Pancreas (tissue), 10 donors: ENCODE measurements at places on chromosomes 6 and 20.
A peak's percentile ranks its signal among the peaks of the same experiment; 100 is the strongest.

- H3K36me3 ChIP-seq = no peaks in the 10 kb centered on the region
- H3K27me3 ChIP-seq = peaks cover 17% of the 10 kb centered on the region
- H3K4me3 ChIP-seq = no peak overlapping the region
These were observed 16.5 kb downstream of the COL20A1 start for GRCh38 chr20:63309261-63310071.

- H3K4me3 ChIP-seq = no peak overlapping the region
- DNase-seq = no peak
- no peaks in the 10 kb centered on the region for H3K36me3 ChIP-seq
- H3K27me3 ChIP-seq = no peaks in the 10 kb centered on the region
These were observed 15.5 kb upstream of the SERPINB1 start for GRCh38 chr6:2857185-2857579.

DNA sequence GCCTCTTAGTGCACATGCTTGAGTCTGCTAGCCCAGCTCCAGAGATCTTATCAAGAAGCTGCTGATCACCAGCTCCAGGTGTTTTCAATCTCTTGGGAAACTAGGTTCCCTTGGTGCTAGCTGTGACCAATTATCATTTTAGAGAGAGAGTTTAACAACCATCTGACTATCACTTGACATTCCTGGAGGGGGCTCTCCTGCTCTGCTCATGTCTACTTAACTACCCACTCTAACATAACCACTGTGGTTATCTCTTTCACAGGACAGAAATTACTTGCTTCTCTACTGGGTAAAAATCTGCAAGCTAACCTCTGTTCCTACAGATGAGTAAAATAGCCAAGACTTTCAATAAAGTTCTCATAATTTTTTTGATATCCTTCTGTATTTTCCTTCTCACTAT lies 823.4 kb upstream of the GJE1 start:
- no peak for DNase-seq
- no peak overlapping the region for H3K4me3 ChIP-seq
- H3K4me1 ChIP-seq = no peaks in the 10 kb centered on the region
- H3K27me3 ChIP-seq = no peaks in the 10 kb centered on the region

- no peak overlapping the region for H3K4me3 ChIP-seq
- no peaks in the 10 kb centered on the region for H3K36me3 ChIP-seq
- H3K27ac ChIP-seq = no peak overlapping the region
These were observed 14.3 kb downstream of the TBPL1 start for GRCh38 chr6:133967347-133967746.

DNA sequence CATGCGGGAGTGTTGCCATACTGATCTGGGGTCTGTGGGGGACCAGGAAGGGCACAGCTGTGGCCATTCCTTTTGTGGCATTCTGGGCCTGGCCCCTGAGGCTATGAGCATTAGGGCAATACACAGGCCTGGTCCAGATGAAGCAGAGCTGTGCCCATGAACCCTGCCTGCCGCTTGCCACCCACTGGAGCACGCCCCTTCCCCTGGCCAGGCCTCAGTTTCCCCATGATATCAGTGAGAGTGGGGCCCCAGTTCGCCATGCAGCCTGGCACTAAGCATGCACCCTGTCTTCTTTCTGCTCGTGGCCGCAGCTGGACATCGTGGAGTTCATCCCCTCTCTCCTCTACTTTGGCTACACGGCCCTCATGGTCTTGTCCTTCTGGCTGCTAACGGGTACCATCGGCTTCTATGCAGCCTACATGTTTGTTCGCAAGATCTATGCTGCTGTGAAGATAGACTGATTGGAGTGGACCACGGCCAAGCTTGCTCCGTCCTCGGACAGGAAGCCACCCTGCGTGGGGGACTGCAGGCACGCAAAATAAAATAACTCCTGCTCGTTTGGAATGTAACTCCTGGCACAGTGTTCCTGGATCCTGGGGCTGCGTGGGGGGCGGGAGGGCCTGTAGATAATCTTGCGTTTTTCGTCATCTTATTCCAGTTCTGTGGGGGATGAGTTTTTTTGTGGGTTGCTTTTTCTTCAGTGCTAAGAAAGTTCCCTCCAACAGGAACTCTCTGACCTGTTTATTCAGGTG lies 42.4 kb downstream of the PLAGL2 start:
- H3K36me3 ChIP-seq = peaks cover 3% of the 10 kb centered on the region
- no peak overlapping the region for H3K27ac ChIP-seq
- no peak for DNase-seq
- no peaks in the 10 kb centered on the region for H3K27me3 ChIP-seq
- no peak overlapping the region for H3K4me3 ChIP-seq

GRCh38 chr6:109521080-109521479 lies 38.1 kb upstream of the ZBTB24 start:
- H3K4me3 ChIP-seq = no peak overlapping the region
- H3K36me3 ChIP-seq = no peaks in the 10 kb centered on the region
- H3K27me3 ChIP-seq = no peaks in the 10 kb centered on the region
- H3K27ac ChIP-seq = no peak overlapping the region
- H3K4me1 ChIP-seq = no peaks in the 10 kb centered on the region
- no peak for DNase-seq

DNA sequence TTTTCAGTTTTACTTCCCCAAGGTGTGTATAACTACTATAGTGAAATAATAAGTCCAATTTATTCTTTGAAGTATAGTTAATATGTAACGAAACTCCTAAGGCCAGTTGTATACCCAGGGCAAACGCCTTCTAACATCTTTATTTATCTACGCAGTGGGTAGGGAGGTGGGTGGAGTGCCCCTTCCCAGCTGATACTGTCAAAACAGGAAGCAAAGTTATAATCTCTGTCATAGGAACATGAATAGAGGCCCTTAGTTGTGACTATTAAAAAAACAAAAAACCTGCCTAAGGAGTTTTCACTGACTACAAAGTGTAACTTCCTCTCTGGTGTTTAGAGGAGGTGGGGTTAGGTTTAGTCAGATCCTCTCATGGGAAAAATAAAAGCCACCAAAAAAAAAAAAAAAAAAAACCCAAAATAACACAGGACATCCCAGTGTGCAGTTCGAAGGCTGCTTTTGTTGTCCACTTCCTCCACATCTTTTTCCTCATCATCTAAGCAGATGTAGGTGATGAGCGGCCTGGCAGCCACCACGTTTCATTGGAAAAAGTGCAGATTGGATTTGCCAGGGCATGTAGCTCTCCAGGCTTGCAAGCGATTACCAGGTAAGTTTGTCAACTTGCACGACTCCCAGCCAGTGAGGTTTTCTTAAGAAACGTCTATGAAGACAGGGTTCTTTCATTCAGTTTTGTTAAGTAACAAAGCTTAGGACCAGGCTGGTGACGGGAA lies 58.7 kb downstream of the UTRN start:
- no peaks in the 10 kb centered on the region for H3K27me3 ChIP-seq
- no peak overlapping the region for H3K4me3 ChIP-seq
- H3K27ac ChIP-seq = peak overlapping the region; percentile 47
- H3K36me3 ChIP-seq = no peaks in the 10 kb centered on the region
- peak; percentile 46 for DNase-seq

DNA sequence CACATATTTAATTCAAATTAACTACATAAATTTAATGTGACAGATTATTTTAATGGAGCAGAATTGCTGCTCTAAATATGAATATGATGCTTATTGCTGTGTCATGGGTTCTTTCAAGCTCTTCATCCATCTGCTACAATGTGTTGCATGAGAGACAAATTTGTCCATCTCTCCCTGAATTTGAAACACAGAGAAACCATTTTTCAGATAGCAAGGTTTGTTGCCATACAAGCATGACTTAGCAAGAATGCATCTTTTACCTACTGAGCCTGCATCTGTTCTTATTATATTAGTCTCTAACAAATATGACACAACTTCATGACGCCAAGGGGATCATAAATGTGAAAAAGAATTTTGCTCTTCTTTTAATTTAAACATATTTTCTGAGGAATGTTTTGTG lies 8.0 kb upstream of the UTRN start:
- H3K27me3 ChIP-seq = no peaks in the 10 kb centered on the region
- H3K4me1 ChIP-seq = no peaks in the 10 kb centered on the region
- DNase-seq = no peak
- H3K36me3 ChIP-seq = no peaks in the 10 kb centered on the region

DNA sequence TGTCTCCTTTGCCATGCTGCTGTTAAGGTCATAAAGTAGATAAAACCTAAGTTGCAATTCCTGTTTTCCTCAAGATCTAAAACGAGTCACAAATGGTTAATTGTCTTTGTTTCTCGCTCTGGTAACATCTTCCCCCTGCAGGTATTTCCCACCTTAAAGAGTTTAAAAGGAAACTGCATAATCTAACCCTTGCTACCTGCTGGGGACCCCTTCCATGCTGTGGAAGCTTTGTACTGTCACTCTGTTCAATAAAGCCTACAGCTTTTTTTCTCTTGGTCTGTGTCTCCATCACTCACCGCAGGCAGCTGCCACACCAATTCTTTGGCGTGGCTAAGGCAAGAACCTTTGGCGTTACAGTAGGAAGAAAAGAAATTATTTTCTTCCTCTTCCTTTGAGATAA lies 117.7 kb upstream of the GJE1 start:
- H3K27ac ChIP-seq = no peak overlapping the region
- no peak overlapping the region for H3K4me3 ChIP-seq
- no peaks in the 10 kb centered on the region for H3K27me3 ChIP-seq
- no peaks in the 10 kb centered on the region for H3K36me3 ChIP-seq
- no peak for DNase-seq

DNA sequence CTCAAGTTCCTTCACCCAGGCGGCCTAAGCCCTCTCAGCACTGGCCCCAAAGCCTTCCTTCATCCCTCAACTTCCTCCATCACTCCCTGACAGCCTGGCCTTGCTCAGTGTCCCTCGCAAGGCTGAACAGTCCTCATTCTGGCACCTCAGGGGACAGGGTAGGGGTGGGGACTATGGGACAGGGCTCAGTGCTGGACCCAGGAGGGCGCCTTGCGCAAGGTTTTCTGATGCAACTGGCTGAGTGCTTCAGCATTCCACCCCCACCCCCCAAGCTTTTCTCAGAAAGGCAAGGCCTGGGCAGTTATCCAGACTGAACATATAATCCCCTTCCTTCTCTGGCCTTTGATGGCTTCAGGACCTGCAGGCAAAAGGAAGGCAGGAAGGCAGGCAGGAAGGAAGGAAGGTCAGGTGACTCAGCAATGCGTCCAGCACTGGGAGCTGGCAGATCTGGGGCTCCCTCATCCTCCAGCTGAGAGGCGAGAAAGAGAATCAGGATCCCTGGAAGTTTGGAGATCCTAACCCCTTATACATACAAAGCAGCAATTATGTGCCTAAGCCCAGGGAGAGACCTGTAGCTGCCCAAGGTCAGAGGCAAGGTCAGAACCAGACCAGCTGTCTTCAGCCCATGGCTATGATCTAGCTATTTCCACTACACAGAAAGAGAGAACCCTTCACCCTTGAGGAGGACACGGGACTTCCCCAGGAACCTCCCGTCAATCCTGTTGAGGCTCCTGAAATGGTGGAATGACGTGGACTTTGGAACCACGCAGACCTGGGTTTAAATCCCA lies 8.6 kb upstream of the TRIB3 start:
- no peak overlapping the region for H3K4me3 ChIP-seq
- no peaks in the 10 kb centered on the region for H3K27me3 ChIP-seq
- peak overlapping the region; percentile 46 for H3K27ac ChIP-seq
- DNase-seq = peak; percentile 63
- H3K36me3 ChIP-seq = no peaks in the 10 kb centered on the region

GRCh38 chr6:29216528-29216927 lies 45.8 kb downstream of the OR2J2 start:
- no peak overlapping the region for H3K4me3 ChIP-seq
- H3K27me3 ChIP-seq = no peaks in the 10 kb centered on the region
- H3K4me1 ChIP-seq = no peaks in the 10 kb centered on the region
- no peak for DNase-seq

DNA sequence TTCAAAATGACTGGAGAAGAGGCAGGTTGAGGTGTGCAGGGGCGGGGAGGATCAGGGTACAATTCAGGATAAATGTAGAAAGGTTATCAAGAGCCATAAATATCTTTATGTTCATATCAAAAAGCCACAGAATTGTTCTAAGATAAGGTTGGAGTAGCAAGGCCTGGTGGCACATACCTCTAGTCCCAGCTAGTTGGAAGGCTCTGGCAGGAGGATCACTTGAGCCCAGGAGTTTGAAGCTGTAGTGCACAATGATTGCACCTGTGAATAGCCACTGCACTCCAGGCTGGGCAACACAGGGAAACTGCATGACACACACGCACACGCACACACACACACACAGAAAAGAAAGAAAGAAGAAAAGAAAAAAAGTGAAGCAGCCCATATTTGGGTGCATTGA lies 194.8 kb downstream of the GRIK2 start:
- no peak overlapping the region for H3K4me3 ChIP-seq
- no peaks in the 10 kb centered on the region for H3K36me3 ChIP-seq
- H3K27ac ChIP-seq = no peak overlapping the region
- H3K27me3 ChIP-seq = no peaks in the 10 kb centered on the region
- DNase-seq = no peak
- no peaks in the 10 kb centered on the region for H3K4me1 ChIP-seq

DNA sequence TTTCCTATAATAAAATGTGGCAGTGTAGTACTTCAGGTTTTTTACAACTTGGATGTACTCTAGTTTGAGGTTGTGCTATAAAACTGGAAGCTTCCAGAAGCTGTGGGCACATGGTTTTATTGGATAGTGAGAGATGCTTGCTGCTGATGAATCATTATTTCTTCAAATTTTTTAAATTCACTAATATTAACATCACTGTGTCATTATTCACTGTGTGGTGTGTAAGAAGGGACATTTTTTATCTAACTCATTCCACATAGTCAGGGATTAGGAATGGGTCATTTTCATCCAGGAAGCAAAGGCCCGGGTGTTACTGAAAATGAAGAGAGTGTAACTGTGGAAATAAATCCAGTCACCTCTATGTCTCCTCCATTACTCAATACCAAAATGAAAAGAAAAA lies 421.0 kb downstream of the TENT5A start:
- no peak overlapping the region for H3K4me3 ChIP-seq
- H3K36me3 ChIP-seq = no peaks in the 10 kb centered on the region
- no peaks in the 10 kb centered on the region for H3K27me3 ChIP-seq
- no peak for DNase-seq

GRCh38 chr6:119259027-119259426 lies 90.5 kb downstream of the MAN1A1 start:
- H3K27me3 ChIP-seq = no peaks in the 10 kb centered on the region

DNA sequence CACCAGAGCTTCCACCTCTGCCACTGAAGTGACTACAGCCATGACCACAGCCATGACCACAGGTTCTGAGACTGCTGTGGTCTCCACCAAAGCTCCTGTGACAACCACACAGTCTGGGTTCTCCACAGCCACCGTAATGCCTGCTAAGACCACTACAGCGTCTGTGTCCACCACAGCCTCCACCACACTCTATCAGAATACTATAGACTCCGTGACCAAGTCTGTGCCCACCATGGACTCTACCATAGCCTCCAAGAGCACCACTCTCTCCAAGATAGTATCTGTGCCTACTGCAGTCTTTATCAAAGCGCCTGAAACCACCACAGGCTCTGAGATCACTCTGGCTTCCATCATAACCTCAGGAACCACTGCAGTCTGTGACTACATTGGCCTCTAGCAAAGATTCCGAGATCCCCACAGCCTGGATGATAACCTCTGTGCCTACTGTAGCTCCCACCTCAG lies 18.3 kb upstream of the MUC21 start:
- no peak overlapping the region for H3K27ac ChIP-seq
- no peak for DNase-seq
- H3K36me3 ChIP-seq = no peaks in the 10 kb centered on the region
- no peak overlapping the region for H3K4me3 ChIP-seq
